ENCODE measurements at places on chromosomes 3 and 15.

- no peak for DNase-seq
Observed at GRCh38 chr3:66140743-66141372, 79.9 kb upstream of the SLC25A26 start.

GRCh38 chr3:53046171-53047170 is 598 bp upstream of the SFMBT1 start:
- DNase-seq: peak; percentile 63

DNA sequence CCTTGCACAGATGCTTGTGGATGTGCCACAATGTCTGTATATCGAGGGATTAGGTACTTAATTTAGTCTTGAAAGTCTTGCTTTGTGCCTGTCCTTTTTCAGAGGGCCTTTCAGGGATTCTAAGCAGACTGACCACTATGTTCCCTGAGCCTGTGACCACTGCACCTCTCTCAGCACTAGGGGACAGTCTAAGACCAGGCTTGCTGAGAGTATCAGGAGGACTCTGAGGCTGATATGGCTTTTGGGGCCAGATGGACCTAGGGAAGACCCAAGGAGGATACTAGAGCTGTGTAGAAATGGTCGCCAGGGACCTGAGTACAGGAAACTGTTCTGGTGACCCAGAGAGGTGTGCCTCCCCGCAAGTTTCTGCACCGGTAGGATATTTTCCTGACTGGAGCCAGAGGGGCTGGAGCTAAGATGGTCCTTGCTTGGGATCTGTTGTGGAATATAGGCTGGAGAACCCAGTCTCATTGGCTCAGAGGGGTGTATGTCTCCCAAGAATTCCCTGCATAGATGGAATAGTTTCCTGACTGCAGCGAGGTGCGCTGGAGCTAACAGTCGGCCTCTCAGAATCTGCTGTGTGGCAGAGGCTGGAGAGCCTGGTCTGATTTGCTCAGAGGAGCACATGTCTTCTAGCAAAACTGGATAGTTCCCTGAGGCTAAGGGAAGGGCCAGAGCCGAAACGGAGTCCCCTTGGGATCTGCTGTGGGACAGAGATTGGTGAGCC is 213.2 kb upstream of the DCBLD2 start:
- DNase-seq: no peak

GRCh38 chr15:47822048-47822447 is 104.7 kb downstream of the SEMA6D start:
- DNase-seq: no peak

DNA sequence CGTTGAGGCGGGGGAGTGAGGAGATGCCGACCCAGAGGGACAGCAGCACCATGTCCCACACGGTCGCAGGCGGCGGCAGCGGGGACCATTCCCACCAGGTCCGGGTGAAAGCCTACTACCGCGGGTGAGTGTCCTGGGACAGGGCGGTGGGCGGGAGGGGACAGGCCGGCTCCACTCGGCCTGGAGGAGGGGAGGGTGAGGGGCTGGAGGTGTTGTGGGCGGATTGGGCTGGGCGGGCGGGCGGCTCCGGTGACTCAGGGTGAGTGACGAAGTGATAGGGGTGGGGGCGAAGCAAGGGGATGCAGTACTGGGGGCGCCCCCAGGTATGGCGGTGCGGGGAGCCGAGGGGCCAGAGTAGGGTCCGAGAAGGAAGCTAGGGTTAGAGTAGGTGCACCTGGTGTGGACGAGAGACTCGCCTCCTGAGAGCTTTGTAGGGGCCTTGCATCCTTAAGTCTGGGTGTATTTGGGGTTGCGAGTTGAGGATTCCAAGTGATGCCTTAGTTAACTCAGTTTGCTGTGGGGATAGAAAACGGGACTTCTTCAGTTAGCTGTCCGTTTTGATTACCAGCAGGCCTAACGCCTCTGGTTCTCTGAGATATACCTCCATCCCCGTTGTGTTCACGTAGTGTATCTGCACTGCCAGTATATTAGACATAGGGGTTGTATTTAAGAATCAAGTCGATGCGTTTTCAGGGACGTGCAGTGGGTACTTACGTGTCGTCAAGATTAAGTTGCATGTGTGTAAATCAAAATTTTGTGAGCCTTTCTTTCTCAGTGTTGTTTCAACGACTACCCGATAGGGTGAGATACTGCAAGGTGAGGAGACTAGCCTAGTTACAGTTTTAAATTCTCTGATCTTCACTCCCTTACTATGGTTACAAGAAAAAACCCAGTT is 670 bp downstream of the PRKCI start:
- peak; percentile 56 for DNase-seq

GRCh38 chr3:65829228-65829627 is 209.5 kb downstream of the MAGI1 start:
- no peak for DNase-seq

GRCh38 chr15:75030424-75030823 is 7.0 kb downstream of the PPCDC start:
- no peak for DNase-seq

DNA sequence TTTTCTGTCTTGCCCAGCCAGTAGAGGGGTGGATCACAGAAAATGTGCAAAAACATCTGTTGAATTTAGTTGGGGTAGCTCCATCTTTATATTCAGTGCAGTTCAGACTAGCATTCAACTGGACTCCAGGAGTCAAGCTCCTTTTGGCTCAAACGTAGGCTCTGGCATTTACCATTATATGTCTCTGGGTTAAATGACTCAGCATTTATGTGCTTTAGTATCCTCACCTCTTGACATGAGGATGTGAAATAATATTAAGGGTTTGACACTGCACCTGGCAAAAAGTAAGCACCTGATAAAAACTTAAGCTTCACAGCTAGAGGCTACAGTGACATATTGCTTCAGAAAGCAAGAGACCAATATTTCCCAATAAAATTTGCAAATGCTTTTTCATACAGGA is 14.8 kb downstream of the PRC1 start:
- DNase-seq: no peak
